GM19239 (cell line): ENCODE measurements at places on chromosomes 1 and 21.

GRCh38 chr1:160308451-160309184, 23.7 kb upstream of the PEX19 start:
- no peak for DNase-seq

DNA sequence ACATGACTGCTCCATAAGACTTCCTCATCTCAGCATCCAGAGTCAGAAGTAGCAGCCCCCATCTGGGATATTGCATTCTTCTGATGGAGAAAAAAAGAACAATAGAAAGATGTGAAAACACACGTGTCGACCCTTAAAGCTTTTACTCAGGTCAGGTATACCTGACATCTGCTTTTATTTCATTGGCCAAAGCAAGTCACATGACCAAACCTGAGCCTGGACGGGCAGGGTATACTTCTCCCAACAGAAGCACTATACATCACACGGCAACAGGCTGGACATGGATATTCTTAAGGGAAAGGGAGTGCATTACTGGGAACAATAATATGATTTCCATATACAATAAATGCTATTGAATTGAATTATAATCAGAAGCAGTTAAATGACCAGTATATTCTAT, 243.3 kb downstream of the LMO4 start:
- DNase-seq = no peak

- no peak for DNase-seq
Measured at GRCh38 chr1:197234581-197234980, 33.5 kb upstream of the CRB1 start.

DNA sequence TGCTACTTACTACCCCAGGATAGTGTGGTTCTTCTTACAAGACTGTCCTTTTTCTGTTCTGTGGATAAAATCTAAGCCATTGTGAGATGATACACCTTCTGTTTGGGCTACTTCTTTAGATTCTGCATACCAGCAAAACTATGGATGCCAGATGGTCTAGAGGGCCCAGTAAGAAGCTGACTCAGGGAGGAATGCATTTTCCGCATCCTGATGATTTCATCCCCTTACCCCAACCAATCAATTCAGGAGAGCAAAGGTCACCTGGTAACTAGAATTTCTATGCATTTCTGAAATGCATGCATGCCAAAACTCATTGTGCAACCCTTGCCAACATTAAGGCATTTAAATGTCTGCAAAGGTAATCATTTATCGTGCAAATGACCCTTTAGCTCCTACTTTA, 285.7 kb upstream of the ZP4 start:
- DNase-seq = no peak

DNA sequence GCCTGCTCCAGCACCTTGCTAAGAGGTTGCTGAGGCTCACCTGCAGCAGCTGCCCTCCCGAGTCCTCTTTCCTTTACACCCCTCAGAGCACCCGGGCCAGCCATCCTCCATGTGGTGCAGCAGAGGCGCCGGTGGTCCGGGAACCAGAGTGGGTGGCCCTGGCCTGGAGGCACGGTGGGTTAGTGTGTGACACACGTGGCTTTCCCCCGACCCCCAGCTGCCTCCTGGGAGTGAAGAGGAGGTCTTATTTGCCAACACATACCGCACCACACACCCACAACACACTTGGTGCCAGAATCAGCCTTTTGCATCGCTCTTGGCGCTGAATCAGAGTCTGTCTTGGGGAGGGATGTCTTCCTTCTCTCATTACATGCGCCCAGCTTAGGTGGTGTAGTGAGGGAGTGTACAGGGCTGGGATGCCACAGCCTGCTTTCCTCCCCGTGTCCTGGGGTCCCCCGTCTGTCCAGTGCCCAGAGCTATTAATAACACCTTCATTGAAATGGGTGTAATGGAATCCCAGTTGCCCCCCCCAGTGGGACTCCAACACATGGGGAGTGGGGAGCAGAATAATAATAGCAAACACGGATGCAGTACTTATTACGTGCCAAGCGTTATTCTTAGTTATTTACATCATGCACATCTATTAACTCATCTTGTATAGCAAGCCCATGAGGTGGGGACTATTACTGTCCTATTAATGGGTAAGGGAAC, 38.2 kb downstream of the MAPKAPK2 start:
- no peak for DNase-seq

DNA sequence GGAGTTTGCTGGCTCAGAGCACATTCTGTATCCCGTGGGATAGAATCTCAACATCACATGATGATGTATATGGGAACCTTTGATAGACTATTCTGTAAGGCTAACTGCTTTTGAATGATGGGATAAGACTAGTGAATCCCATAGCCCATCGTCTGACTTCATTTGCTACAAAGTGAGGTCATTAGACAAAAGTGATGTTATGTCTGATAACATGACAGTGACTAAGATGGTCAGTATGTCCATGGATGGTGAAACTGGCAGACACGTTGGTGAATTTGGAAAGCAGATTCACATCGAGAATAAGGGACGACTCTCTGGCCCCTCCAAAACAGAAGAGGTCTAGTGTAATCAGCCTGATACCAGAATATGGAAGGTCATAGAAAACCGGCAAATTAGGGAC, 108.4 kb downstream of the HHAT start:
- DNase-seq = no peak

- DNase-seq = no peak
Measured at GRCh38 chr1:32151319-32151787, 28.1 kb upstream of the TXLNA start.

DNA sequence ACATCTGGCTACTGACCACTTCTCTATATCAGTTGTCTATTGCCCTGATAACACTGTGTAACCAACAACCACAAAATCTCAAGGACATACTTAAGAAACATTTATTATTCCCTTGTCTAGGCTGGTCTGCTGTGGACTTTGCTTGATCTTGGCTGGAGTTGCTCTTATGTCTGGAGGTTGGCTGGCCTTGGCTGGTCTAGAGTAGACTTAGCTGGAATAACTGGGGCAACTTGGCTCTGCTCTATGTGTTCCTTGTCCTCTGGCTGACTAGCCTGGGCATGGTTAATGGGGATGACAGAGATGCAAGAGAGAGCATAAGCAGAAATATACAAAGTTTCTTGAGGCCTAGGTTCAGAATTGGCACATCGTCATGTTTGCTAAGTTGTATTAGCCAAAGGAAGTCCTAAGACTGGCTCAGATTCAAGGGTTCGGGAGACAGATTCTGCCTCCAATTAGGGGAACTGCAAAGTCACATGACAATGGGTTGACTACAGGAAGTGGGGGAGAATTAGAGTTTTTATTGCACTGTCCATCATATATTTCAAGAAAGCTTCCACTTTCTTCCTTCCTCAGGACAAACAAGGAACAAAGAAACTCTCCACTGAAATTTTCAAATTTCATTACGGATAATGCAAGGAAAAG, 61.4 kb upstream of the HMCN1 start:
- no peak for DNase-seq

GRCh38 chr1:183188240-183188639, 2.2 kb downstream of the LAMC2 start:
- no peak for DNase-seq

DNA sequence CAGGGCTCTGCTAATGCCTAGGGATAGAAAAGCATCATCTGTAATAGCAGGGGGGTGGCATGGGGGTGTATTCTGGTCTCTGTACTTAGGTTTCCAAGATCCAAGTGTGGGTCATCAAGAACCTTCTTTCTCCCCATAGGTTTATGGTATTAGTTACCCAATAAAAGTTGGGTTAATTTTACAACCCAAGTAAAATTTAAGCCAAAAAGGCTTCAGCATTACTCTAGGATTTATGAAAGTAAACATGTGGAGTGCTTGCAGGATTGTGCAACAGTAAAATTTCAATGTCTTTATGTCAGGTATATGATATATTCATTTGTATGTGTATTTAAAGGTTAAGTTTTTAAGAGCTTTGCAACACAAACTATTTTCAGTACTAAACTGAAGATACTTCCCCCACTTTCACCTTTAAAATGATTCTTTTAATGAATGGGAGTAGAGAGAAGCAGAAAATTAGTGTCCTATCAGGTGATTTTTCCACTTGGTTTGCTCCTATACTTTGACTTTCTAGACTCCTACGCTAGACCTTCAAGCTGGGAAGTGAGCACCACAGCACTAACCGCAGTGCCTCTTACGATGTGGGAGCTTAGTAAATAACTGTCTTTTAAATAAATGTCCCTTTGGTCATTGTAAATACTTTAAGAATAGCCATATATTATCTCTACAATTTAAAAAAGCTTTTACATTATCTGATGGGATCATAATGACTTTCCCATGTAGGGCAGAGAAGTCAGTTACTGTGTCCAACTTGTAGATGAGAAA, 67.8 kb upstream of the UBE2U start:
- DNase-seq = no peak

GRCh38 chr1:221839782-221840395, 98.0 kb upstream of the DUSP10 start:
- DNase-seq = peak; percentile 27

GRCh38 chr21:38439426-38439825, 58.9 kb downstream of the ERG start:
- no peak for DNase-seq

DNA sequence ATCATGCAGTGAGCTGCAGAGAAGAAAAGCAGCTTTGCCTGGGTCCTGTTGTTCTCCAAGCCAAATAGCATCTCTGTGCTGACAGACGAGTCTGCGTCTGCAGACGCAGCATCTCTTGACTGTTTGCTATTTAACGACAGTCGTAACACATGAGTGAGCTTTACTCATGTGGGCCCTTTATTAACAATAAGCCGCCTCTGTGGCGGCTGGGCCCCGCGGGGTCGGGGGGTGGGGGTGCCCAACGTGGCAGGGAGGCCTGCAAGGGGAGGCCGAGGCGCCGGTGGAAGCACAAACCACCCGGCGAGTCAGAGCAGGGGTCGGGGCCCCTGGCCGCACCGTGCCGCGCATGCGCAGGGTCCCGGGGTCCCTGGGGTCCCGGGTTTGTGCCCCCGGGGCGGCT, 435.1 kb downstream of the KIF26B start:
- DNase-seq = no peak

- DNase-seq = no peak
Measured at GRCh38 chr1:23567996-23568607, 8.8 kb upstream of the ID3 start.

DNA sequence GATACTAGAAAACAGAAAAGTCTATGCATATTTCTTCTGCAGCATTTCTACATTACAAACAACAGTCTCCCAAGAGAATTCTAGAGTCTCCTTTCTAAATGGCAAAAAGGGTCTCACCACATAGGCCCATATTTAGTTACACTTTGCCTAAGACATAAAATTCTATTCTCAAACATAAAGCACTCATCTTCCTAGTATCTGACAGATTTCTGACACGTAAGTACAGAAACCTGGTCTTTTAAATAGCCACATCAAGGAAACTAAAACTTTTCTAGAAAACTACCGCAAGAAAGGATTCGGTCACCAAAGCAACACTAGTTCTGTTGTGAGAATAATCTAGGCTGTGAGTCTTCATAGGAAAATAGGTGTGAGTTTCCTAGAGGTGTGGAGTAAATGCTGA, 33.6 kb upstream of the CTSK start:
- no peak for DNase-seq

- no peak for DNase-seq
Measured at GRCh38 chr1:198491596-198491995, 48.9 kb downstream of the ATP6V1G3 start.

- no peak for DNase-seq
Measured at GRCh38 chr1:88029899-88030298, 654.2 kb upstream of the PKN2 start.

- no peak for DNase-seq
Measured at GRCh38 chr1:95957748-95958147, 723.7 kb downstream of the RWDD3 start.

GRCh38 chr1:53116933-53117600, 25.4 kb downstream of the SLC1A7 start:
- no peak for DNase-seq

DNA sequence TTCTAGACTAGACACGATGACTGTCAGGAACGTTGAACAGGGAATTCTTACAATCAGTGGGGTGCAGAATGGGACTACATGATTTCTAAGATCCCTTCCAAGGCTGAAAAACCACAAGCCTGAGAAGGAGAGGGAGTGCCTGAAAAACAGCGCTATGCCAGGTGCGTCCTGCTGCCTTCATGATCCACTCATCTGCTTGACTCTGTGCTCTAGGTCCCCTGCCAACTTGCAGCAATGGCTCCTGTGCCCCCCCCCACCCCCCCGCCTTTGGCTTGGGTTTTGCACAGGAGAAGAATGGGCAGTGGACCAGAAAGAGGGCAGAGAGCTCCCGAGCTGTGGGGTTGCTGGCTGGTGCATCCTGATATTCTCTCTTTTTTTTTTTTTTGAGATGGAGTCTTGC, 5.9 kb downstream of the SLC2A7 start:
- no peak for DNase-seq

DNA sequence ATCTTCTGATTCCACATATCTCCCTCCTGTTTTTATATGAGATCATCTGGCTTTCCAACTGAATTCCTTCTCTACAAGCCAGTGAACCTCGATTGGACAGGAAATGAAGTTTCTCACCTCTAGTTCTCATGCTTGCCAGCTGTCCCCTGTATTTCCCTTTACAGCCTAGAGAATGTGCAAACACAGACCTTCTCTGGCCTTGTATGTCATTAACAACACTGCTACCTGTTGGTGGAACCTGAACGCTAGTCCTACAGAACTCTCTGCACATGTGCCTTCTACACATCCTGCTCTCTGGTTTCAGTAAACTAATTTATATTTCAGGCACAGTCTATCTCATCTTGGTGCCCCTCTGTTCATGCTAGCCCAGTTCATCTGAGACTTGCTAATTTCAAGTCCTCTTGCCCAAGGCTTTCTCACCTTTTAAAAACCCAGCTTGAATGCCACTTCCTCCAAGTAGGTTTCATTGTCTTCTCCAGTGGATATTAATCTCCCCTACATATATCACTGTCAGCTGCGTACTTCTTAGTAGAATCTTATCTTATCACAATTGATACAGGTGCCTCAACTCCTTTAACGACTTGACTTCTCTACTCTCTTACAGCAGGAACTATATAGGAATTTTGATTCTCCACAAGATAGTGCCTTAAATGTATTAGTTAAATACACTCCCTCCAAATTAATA, 549.9 kb downstream of the PLPP3 start:
- no peak for DNase-seq

DNA sequence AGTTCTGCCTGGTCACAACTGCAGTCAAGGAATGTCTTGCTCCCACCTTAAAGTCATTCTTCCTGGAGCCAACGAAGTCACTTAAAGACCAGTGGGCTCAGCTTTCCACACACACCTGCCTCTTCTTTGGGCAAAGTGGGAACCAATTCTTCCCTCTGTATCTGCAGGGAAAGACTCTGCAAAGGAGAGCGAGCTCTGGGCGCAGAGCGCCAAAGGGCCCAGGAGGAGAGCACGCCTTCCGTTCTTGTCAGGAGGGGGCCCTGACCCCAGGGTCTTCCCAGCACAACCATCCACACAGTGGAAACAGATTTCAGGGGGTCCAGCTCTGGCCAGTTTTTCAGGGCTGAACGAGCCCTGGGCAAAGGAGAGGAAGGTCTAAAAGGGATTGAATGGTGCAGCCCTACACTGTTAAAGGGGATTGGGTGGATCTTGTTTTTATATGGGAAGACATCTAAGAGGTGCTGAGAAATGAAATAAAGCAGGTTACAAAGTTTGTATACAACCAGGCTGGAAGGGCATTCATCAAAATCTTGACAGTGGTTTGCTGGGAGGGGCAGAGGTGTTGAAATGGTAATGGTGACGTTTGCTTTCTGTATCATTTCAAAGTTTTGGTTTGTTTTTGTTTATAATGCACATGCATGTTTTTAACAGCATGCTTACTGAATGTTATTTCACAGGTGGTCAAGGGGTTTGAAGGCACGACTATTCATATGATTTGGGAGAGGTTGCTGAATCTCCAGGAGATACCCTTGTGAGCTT, 6.8 kb upstream of the OLIG2 start:
- DNase-seq = no peak
